A673 (cell line): ENCODE measurements at places on chromosomes 1 and 21.

DNA sequence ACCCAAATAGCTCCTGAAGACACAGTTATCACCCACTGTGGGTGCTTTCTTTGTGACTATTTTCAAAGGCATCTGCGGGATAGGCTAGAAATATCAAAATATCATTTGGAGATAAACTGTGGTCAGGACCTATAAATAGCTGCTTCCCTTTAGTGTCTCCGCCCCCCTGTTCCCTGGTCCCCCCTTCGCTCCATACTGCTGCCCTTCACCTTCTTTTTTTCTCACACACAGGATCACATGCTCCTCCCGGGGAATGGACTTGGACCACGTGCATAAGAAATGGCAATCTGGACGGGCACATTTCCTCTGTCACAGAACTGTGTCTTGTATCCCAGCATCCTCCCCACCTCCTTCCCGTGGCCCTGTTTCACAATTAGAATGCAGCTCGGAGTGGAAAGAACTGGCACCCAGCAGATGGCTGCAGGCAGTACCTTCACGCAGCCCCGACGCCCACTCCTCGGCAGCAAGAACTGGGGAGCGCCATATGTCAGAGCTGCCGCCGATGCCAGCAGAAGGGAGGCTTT lies 68.8 kb upstream of the SSX2IP start:
- H3K4me1 ChIP-seq: no peaks in the 10 kb centered on the region
- H3K27ac ChIP-seq: no peak overlapping the region
- H3K27me3 ChIP-seq: no peaks in the 10 kb centered on the region
- no peak overlapping the region for H3K4me3 ChIP-seq
- H3K36me3 ChIP-seq: no peaks in the 10 kb centered on the region

GRCh38 chr1:13820055-13820454 lies 120.1 kb downstream of the PRDM2 start:
- no peak for DNase-seq
- no peaks in the 10 kb centered on the region for H3K4me1 ChIP-seq
- no peaks in the 10 kb centered on the region for H3K36me3 ChIP-seq
- H3K27ac ChIP-seq: no peak overlapping the region
- no peak overlapping the region for H3K4me3 ChIP-seq

DNA sequence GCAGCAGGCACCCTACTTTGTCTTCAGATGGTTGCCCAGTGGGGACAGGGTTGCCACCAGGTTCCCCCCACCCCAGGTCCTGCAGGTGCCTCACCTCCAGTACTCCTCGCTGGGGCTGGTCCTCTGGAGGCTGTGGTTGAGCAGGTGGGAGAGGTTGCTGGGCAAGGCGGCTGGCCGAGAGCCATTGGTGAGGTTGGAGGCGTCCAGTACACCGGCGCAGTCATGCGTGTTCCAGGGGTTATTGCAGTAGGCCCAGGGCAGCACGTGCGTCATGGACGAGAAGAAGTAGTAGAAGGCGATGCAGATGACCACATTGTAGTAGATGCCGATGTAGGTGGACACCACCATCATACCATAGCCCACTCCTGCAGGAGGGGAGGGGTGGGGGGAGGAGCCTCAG lies 16.9 kb downstream of the CCDC24 start:
- no peaks in the 10 kb centered on the region for H3K27me3 ChIP-seq
- H3K36me3 ChIP-seq: no peaks in the 10 kb centered on the region
- H3K4me1 ChIP-seq: peaks cover 15% of the 10 kb centered on the region
- DNase-seq: no peak

GRCh38 chr1:192401825-192402224 lies 85.0 kb downstream of the RGS21 start:
- H3K27ac ChIP-seq: no peak overlapping the region
- no peak overlapping the region for H3K4me3 ChIP-seq
- H3K36me3 ChIP-seq: no peaks in the 10 kb centered on the region
- DNase-seq: no peak
- no peaks in the 10 kb centered on the region for H3K27me3 ChIP-seq
- peaks cover 11% of the 10 kb centered on the region for H3K4me1 ChIP-seq

DNA sequence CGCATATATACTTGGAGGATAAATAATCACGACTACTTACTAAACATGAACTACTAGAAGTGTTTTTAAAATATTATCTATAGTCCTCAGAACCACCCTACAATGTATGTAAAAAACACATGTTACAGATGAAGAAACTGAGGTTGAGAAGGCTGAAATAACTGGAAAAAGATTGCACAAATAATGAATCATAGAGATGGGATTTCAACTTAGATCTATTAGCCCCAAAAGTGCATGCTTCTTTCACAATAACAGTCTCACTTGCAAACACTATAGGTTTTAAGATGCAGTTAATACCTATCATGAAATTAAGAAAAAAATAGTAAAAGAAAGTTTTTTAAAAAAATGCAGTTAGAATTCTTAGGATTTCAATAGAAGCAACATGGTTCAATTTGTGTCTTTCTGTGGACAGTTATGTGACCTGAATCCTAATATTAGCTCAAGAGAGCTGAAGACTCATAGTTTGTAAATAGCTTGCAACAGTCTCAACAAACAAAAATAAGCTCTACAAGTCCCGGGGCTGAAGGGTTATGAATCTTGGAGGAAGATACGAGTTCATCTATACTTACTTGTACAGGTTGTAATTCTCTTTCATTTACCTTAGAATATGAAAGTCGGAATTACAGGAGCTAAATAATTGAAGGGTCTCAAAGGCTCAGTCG lies 58.6 kb upstream of the NTPCR start:
- H3K36me3 ChIP-seq: no peaks in the 10 kb centered on the region
- H3K4me3 ChIP-seq: no peak overlapping the region
- no peaks in the 10 kb centered on the region for H3K27me3 ChIP-seq
- no peak for DNase-seq
- no peaks in the 10 kb centered on the region for H3K4me1 ChIP-seq

DNA sequence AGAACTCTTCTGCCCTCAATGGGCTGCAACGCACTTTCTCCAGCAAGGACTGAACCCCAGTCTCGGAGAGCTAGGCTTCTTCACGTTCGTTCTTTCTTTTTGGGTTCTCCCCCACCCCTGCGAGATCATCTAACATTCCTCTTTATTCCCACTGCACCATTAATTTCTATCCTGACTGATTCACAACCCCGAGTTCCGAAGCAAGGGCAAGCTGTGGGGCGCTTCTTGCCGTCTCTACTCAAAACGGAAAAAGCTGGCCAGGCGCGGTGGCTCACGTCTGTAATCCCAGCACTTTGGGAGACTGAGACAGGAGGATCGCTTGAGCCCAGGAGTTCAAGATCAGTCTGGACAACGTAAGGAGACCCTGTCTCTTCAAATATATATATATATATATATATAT lies 37.4 kb upstream of the BTG2 start:
- no peak for DNase-seq
- H3K36me3 ChIP-seq: no peaks in the 10 kb centered on the region
- no peak overlapping the region for H3K27ac ChIP-seq
- peak overlapping the region; percentile 52 for H3K4me3 ChIP-seq

GRCh38 chr1:157137046-157137407 lies 1.2 kb downstream of the ETV3 start:
- no peaks in the 10 kb centered on the region for H3K27me3 ChIP-seq
- H3K4me3 ChIP-seq: peak overlapping the region; percentile 94
- H3K27ac ChIP-seq: peak overlapping the region; percentile 93
- peak; percentile 88 for DNase-seq

DNA sequence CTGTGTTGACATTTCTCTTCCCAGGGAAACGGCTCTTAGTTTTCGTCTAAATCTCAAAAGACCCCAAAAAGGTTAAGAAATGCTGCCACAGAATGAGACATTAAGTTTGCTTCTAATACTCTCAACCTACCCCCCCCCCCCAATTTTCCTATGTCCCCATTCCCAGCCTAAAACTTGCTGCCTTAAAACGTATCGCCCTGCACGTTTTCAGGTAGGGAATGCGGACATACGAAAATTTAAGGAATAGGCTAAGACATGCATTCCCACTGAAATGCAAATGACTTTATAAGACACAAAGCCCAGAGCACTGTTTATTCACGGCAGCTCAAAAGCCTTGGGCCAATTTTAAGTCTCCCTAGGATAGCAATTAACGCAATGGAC lies 45.4 kb downstream of the GFI1 start:
- no peak overlapping the region for H3K4me3 ChIP-seq
- no peak overlapping the region for H3K27ac ChIP-seq
- DNase-seq: no peak
- H3K27me3 ChIP-seq: no peaks in the 10 kb centered on the region
- H3K36me3 ChIP-seq: no peaks in the 10 kb centered on the region

DNA sequence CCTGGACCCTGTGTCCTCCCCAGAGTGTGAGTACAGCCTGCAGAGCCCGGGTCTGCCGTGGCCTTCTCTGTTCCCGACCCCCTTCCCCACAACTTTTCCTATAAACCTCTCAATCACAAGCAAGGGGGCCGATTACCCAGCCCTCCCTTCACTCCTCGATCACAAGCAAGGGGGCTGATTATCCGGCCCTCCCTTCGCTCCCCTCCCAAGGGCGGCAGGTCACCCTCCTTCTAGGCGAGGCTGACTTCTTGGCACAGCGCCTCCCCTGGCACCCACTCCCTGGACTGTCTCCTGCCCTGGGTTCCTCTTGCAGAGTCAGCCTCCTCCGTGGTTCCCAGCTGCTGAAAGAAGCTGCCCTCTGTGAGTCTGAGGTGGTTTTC lies 12.3 kb upstream of the LDLRAP1 start:
- no peak overlapping the region for H3K4me3 ChIP-seq
- H3K27ac ChIP-seq: no peak overlapping the region
- H3K27me3 ChIP-seq: no peaks in the 10 kb centered on the region
- no peaks in the 10 kb centered on the region for H3K36me3 ChIP-seq
- DNase-seq: no peak

- no peak for DNase-seq
- no peak overlapping the region for H3K27ac ChIP-seq
- H3K4me1 ChIP-seq: peaks cover 5% of the 10 kb centered on the region
- H3K4me3 ChIP-seq: no peak overlapping the region
- H3K36me3 ChIP-seq: no peaks in the 10 kb centered on the region
- no peaks in the 10 kb centered on the region for H3K27me3 ChIP-seq
Observed at GRCh38 chr1:62263006-62263813, 56.0 kb downstream of the KANK4 start.

DNA sequence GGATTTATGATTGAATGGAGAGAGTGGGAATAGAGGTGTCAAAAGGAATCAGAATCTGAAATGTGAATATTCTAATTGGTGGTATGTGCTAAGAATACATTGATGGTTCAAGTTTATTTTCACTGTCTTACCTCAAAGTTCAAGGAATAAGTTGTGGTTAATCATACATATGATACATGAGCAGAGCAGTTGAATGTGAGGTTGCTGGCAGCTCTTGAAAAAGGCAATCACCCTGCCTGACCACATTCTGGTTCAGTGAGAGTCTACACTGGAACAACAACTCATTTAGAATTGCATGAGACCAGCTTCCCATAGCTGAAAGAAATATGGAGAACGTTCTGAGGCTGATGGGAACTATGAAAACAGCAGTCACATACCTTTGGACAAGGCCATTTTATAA lies 68.3 kb upstream of the ARHGAP29 start:
- H3K27me3 ChIP-seq: no peaks in the 10 kb centered on the region
- H3K27ac ChIP-seq: no peak overlapping the region
- H3K4me1 ChIP-seq: no peaks in the 10 kb centered on the region
- no peaks in the 10 kb centered on the region for H3K36me3 ChIP-seq
- no peak for DNase-seq

DNA sequence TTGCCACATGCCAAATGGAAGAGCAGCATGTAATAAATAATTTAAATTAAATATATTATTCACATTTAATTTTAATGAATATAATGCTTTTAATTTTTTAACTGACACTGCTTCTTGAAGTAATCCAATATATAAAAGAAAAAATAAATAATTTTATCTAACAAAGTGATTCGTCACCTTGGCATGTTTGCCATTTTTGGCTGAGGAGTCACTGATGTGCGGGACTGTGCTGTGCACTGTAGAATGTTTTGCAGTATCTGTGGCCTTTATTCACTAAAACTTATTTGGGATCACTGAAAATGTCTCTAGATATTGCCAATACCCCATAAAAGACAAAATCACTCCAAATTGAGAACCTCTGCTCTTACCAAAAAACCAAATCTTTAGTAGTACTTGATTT lies 807.8 kb downstream of the BRINP3 start:
- no peak for DNase-seq
- no peak overlapping the region for H3K27ac ChIP-seq
- H3K36me3 ChIP-seq: no peaks in the 10 kb centered on the region
- H3K4me3 ChIP-seq: no peak overlapping the region
- no peaks in the 10 kb centered on the region for H3K4me1 ChIP-seq
- no peaks in the 10 kb centered on the region for H3K27me3 ChIP-seq

DNA sequence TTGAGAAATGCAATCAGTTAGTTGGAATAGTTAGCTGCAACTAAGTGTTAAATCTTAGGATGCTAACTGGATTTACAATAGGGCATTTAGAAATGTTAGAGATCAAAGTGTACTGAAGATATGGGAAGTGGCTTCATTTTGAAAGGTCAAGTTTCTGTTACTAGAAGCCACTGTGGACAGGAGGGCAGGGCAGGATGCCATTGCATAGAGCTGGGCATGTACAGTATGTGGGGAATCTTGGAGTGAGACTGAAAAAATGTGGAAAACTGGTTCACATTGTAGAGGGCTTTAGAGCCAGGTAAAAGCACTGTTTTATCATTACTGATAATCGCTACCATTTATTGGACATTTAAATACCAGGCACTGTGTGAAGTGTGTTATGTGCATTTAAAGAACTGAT lies 31.0 kb downstream of the ARID1A start:
- DNase-seq: no peak
- H3K27ac ChIP-seq: no peak overlapping the region

DNA sequence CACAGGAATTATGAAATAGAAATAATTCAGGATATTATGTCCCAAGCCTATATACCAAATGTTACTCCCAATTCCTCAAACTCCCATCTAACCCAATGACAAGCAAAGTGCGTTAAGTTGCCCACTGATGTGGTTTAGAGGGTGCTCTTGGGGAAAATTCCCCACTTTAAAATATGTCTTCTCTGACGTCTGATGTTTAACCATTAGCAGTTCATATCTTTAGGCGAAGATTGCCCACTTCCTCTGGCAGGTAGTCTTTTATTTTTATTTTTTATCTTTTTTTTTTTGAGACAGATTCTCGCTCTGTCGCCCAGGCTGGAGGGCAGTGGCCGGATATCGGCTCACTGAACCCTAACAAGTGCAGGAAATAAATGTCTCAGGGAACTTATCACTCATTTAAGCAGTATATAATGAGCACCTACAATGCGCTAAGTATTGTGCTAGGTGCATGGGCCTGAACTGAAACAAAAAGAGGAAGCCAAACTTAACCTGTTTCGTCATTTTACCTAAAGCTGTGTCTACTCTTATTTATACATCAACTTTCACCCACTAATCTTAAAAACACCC lies 1.3 kb upstream of the LYST start:
- no peaks in the 10 kb centered on the region for H3K27me3 ChIP-seq
- H3K4me1 ChIP-seq: no peaks in the 10 kb centered on the region
- DNase-seq: no peak
- H3K36me3 ChIP-seq: no peaks in the 10 kb centered on the region
- H3K27ac ChIP-seq: no peak overlapping the region
